ENCODE measurements at places on chromosomes 11 and 22.

DNA sequence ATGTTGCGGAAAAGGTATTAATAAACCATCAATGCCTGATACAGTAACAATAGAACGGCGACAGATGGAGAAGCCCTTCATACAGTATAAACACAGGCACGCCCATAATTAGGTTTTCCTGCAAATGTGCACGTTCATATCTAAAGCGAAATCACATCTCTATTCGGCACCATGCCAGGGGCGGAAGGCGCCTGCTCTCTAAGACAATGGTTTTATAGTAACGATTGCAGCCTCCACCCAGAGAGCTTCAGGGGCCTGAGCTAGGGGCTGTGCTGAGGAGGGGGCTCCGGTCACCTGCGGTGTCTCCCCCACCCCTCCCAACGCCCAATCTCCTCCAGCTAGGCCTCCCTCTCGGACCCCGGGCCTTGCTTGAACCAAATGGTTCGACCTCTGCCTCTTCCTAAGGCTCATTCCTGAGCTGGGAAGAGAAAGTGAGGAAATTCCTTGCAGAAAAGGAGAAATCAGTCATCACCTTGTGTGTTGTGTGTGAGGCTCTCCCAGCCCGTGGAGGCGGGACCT, 9.6 kb downstream of the KRTAP5-5 start:
- no peak for DNase-seq

DNA sequence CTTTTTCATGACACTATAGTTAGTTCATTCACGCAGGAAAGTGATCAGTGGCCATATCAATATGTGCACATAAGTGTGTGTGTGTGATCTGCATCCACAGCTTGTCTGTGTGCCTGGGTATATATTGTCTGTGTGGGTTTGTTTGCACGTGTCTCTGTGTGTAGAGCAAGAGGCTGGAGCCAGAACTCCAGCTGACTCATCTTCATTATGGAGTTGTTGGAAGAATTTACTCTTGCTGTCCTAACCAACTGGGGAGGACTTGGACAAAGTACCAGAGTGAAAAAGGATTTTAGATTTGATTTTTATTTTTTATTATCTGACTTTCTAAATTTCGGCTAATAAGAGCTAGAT, 63.9 kb downstream of the TP53I11 start:
- no peak for DNase-seq

DNA sequence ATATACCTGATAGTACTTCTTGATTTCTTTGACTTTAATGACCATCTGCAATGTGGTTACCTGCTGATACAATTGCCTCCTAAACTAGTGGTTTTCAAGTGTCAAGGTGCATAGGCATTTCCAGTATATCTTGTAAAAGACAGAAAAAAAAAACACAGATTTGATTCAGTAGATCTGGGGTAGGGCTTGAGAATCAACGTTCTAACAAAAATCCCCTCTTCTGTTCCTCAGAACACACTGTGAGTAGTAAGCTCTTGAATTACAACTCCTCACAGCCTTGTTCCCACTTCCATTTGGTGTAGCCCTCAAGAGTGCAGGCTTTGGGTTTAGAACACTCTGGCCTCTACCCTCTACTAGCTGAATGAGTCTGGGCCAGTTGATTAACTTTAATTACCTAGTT, 78.0 kb upstream of the CTSC start:
- DNase-seq: no peak

DNA sequence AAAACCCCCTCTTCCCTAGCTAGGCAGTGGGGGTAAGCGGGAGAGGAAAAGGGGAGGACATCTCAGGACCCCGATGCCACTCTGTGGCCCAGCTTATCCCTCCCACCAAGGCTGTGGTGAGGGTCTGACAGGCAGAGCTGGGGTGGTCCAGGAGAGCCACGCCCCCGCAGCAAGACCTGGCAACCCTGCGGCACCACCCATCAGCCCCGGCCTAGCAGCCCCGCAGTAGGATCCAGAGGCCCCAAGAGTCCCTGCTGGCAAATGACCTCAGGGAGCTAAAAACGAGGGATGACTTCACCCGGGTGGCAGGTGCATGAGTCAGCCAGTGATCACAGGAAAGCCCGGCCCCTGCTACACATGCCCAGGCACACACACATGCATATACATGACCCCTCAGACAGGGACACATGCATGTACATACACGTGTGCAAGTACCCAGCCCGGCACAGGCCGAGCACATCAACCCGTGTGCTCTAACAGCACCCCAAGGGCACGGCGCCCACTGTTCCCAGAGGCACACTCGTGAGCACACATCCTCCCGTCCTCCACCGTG, 32.3 kb downstream of the ARVCF start:
- no peak for DNase-seq

DNA sequence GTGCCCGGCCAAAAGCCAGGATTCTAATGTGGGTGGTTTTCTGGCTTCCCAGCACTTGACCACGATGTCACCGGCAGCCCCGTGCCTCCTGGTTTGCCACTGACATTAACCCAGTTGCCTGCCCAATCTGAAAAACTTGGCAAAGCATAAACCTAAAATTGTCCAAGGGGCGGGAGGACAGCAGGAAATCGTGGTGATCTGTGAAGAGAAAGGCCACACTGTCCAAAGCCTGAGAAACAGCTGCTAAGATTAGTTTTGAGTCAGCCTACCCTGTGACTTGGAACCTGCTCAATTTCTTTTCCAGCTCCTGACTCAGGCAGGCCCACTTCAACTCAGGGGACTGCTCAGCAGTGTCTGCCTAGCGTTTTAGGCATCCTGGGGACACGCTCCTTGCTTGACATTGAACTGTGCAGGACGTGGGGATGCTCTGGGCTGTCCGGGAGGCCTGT, 8.2 kb upstream of the F2 start:
- no peak for DNase-seq

DNA sequence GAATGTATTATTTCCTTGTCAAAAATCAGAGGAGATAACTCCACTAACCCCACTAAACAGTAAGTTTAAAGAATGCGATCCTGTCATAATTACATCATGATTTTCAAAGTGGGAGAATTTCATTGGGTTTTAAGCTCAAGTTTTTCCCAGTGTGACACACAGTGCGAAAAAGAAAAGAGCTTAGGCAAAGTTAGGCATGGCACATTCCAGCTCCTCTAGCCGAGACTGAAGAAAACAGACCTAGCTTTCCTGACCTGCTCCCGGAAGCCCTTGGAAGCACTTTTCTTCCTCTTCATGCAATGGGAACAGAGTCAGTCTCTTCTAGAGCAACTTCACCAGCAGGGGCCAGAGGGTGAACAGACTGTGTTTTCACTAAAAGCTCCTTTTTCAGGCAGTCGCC, 76.6 kb upstream of the AKIP1 start:
- no peak for DNase-seq

GRCh38 chr11:110777775-110778174, 65.5 kb upstream of the ARHGAP20 start:
- DNase-seq: no peak

- DNase-seq: no peak
Observed at GRCh38 chr22:49446759-49447710, 380.6 kb downstream of the BRD1 start.

DNA sequence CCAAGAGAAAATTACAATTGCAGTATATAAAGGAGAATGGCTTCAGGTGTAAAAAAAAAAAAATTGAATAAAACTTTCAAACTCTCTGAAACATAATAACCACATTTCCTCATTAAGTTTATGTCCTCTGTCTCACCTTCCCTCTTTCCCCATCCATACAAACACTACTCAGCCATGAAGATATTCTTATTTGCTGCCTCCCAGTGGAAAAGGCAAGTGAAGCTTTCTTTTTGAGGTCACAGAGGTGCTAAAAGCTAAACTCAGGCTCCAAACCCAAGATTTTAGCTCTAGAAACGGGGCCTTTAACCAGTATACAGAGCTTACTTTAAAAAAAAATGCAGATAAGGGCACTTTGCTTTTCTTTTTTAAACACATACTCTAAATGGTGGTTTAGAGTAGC, 1568.5 kb downstream of the FAM181B start:
- DNase-seq: no peak

DNA sequence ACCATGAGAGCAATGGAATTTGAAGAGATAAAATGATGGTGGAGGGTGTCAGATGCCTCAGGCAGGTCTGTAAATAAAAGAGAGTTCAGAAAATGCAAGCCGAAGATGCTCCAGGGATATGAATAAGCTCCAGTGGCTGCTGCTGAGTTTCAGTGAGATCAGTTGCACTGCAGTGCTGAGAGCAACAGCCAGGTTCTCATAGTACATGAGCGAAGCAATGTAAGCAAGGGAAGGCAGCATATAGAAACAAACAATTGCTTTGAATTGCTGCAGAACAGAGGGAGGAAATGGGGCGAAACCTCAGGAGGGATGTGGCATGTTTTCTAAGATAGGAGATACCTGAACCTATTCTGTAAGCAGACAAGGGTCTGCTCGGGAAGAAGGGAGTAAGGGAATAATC, 369.5 kb downstream of the AASDHPPT start:
- DNase-seq: no peak

GRCh38 chr22:19959043-19959586, 17.5 kb upstream of the TXNRD2 start:
- no peak for DNase-seq

Measured in activated CD8-positive, alpha-beta memory T cell treated with anti-CD3 and anti-CD28 coated beads for 4 hours (primary cell).